ENCODE measurements at places on chromosomes 12 and 14.
A peak's percentile ranks its signal among the peaks of the same experiment; 100 is the strongest.

DNA sequence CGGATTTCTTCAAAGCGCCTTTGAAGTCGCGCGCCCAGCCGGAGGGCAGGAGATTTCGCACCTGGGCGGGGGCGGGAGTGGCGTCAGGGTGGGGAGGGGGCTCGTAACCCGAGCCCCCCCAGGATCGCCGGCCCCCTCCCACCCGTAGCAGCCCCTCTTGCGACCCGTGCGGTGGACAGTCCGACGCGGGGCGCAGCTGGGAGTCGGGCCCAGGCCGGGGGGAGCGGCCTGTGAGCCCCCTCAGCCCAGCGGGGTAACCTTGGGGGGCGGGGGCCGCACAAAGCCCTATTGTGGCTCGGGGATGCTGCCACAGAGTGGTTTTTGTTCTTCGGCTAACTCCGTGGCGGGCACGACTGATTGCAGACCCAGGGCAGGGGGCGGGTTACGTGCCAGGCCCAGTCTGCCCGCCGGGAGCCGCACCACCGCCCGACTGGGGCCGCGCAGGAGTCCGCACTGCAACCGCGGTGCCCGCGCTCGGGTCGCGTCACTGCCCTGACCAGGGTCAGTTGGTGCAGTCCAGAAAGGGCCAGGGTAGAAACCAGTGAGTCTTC is 4.2 kb upstream of the AAAS start:
- no peak for DNase-seq

DNA sequence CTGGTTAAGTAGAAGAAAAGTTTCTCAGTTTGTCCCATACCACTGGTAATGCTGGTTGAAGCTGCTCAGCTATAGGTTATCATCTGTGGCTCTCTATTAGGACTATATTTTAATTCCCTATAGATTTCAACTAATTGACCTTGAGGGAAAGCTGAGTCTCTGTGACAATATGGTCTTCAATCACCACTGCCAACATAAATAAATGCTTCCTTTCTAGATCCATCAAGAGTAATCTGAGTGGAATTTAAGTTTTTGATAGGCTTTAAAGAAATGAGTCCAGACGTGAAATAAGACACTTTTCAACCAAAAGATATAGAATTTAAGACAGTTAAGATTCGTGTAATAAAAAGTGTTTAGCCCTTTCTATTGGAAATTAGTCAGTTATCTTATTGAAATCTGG is 63.5 kb upstream of the MYF6 start:
- no peak for DNase-seq

DNA sequence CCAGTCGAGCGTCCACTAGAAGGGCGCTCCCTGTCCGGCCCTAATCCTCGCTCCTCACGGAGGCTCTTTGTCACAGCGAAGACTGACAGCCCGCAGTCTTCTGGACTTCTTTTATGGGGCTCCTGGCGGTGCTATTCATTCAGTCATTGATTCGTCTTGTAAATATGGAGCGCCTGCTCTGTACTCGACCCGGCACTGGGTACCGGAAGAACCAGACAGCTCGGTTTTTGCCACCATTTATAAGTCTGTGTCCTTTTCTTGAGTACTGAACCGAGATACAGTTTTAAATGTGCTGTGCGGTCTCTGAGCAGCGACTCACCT is 570 bp downstream of the DMAC2L start:
- DNase-seq: no peak

DNA sequence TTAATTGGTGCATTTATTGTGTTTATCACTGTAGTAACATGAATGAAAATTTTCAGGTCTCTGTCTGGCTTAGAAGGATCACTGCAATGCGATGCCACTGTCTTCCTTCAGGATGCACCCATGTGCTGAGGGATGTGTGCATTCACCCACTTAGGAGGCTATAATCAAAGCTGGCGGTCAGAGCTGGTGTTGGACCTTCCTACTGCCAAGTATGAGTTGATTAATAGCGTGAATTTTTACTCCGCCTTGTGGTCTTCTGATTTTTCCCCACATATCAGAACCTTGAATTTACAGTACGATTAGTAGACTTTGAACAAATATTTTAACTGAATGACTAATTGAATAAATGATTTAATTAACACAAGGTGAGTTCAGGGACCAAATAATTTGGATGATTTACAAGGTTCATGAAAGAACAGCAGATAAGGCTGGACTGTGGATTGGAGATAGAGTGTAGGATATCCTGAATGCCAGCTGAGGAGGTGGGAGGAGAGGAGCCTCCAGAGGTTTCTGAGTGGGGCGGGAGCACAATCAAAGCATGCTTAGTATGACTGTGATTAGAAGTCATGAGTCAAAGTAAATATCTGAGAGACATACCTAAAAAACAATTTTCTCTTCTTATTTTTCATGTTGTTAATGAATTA is 50.1 kb downstream of the RERG start:
- DNase-seq: no peak

GRCh38 chr14:62777510-62777909 is 267.7 kb downstream of the KCNH5 start:
- DNase-seq: no peak

DNA sequence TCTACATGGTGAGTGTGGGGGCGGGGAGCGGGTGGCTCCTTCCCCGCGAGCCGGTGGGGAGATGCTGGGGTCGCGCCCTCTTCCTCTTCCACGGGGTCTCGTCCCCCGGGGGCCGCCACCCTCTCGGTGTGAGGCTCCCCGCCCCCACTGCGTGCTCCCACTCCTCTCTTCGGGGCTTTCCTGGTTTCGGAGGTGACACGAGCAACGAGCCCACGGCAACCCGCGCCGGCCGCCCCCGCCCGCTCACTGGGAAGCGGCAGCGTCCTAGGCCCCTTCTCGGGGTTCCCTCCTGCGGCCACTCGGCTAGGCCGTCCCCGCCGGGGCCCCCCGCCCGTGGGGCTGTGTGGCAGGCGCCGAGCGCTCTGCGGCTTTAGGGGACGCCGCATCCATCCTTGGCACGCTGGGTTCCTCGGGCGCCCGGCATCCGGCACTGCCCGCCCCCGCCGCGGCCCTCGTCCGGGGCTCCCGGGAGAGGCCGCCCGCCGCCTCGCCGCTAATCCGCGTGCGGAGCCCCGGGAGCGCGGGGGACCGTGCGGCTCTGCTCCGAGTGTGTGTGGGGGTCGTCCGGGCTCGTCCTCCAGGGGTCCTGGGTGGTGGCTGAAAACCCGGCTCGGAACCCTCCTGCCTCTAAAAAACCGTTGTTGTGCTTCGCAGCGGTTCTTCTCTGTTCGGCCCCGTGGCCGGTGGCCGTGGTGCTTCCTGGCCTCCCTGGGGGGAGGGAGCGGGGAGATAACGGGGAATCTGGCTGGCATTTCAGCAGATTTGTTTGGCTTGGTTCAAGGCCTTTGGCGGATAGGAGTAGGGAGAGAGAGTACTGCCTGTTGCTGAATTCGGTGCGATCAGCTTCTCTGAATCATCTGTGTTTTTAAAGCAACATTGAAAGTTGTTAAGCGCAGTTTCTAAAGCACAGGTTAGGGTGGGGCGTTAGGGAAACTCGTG is 1.0 kb downstream of the PCNX1 start:
- peak; percentile 54 for DNase-seq

DNA sequence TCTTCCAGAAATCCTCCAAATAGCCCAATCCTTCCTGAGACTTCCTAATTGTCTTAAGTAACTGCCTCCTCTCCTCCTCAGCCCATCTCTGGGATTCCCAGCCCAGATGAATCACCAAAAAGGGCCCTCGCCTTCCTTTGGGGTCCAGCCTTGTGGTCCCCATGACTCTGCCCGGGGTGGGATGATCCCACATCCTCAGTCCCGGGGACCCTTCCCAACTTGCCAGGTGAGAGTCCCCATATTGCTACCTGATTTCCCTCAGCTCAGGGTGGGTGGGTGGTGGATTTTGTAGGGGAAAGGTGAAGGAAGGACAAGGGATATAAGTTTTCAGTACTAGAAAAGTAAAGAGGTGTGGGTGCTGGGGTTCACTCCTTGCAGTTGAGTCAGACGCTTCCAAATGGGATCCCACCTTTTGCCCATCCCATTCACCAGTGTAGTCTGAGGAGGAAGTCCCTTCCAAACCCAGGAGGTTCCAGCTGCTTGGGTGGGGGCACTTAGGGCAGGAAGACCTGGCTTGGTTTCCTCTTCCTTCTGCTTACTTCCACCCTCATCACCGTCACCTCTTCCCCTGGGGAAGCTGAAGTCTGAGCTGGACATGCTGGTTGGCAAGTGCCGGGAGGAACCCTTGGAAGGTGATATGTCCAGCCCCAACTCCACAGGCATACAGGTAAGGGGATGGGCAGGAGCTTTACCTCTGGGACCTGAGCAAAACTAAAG is 5.6 kb downstream of the GLI1 start:
- DNase-seq: no peak

Measured in fibroblast of the conjunctiva (primary cell).